ENCODE measurements at places on chromosomes 13 and 19. TPM values are rescaled to one million over a fixed set of nuclear protein-coding genes. Genes with fewer than 3 reads are reported as not detected.

DNA sequence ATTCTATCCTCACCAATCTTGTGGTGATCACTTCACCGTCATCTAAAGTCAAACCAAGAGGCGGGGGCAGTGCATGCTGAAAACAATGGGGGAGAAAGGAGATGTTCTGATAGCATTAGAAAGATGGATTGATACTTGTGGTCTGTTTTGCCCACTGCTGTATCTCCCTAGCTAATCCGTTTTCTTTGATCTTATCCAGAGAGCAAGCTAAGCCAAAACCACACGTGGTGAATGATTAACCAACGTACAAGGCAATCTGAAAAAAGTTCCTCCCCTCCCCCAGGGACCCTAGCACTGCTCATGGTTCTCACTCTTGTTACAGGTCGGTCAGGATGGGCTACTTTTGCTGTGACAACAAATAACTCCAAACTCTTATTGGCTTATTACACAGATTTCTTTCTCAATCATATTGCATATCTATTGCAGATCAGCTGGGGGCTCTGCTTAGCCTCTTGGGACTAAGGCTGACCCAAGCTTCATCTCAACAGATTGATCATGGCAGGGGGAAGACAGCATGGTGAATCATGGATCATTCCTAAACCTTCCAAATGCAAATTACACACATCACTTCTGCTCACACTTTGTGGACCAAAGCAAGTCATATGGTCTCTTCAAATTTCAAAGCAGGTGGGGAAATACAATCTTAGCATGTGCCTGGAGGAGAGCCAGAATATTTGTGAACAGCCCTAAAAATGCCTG, 11.9 kb upstream of the C13orf42 start:
- no peak for DNase-seq

GRCh38 chr13:94859811-94860210, 147.5 kb upstream of the SOX21 start:
- DNase-seq = no peak

DNA sequence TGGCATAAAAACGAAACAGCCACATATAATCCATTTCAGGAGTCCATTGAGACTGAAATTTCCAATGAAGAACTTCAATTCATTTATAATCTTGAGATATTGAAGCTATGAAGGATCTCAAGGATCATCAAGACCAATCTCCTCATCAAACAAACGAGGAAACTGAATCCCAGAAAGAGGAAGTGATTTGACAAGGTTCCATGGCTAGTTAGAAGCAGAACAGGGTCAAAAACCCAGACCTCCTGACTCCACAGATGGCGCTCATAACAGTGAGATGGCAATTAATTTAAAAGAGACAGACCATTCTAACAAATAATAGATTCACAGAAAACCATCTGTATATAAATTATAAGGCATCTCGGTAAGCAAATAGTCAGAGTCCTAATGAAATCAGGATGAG, 229.7 kb downstream of the KCTD12 start:
- DNase-seq = no peak

RNF17 gene
- total RNA-seq = not detected

GRCh38 chr19:38928391-38929001, 2.1 kb downstream of the SARS2 start:
- DNase-seq = no peak

- peak; percentile 66 for DNase-seq
Observed at GRCh38 chr13:24627090-24627714, 53.0 kb upstream of the ATP12A start.

All from progenitor cell of endocrine pancreas (in vitro differentiated cells).